ENCODE measurements at places on chromosomes 5 and 9. TPM values are rescaled to one million over a fixed set of nuclear protein-coding genes. Genes with fewer than 3 reads are reported as not detected.

The GFI1B gene
- not detected for total RNA-seq

The ALDOB gene
- 0.26 TPM for total RNA-seq

The TAF11L10 gene
- not detected for total RNA-seq

The ABCA1 gene
- 8.2 TPM for total RNA-seq

The INSL6 gene
- total RNA-seq = not detected

The DIRAS2 gene
- not detected for total RNA-seq

The BTNL8 gene
- total RNA-seq = not detected

The TSLP gene
- total RNA-seq = 0.42 TPM

- no peak for DNase-seq
Observed at GRCh38 chr5:169635936-169636335, 1.1 kb upstream of the DOCK2 start.

GRCh38 chr5:127216898-127217675 is 73.5 kb upstream of the MEGF10 start:
- no peak for DNase-seq

DNA sequence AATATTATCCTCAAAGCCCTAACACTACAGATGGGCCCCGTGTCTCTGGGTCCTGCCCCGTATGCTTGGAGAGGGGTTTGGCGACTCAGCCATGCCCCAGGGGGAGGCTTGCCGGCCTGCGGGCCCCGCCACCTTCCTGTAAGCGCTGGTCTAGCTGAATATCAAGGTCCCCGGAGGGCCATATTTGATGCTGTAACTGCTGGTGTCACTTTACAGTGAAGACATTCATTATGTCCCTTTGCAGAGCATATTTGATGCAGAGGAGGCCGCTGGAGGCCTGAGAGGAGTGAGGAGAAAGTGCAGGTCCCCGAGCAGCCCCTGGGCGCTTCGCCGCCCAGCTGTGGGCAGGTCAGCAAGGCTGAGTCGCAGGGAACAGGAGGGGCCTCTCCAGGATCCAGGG is 16.8 kb downstream of the IRX4 start:
- no peak for DNase-seq

DNA sequence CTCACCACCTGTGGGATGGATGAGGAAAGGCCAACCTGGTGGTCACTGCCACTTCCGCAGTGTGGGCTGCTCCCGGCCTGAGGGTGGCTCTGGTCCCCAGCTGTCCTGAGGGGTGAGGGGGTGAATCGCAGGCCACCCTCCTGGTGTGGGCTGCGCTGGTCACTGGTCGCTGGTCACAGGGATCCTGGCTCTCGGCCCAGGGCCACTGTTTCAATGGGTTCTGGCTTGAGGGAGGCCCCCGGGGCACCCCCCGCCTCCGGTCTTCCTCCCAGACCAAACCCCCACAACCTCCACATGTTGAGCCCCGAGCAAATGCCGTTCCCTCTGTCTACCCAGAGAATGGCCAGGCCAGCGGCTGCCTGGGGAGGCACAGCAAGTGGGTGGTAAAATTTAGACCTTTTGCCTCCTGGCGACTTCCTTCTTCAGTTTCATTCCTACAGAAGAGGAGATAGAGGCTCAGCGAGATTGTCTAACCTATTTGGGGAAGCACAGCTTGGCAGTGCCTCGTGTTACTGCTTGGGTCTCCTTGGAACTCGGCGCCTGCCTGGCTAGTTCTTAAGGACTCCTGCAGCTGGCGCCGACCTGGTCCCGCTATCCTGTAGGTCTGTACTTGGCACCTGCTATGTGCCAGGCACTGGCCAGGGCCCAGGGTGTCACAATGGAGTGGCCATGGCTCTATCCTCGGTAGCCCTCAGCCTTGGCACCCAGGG is 48.2 kb downstream of the RXRA start:
- DNase-seq = peak; percentile 84

DNA sequence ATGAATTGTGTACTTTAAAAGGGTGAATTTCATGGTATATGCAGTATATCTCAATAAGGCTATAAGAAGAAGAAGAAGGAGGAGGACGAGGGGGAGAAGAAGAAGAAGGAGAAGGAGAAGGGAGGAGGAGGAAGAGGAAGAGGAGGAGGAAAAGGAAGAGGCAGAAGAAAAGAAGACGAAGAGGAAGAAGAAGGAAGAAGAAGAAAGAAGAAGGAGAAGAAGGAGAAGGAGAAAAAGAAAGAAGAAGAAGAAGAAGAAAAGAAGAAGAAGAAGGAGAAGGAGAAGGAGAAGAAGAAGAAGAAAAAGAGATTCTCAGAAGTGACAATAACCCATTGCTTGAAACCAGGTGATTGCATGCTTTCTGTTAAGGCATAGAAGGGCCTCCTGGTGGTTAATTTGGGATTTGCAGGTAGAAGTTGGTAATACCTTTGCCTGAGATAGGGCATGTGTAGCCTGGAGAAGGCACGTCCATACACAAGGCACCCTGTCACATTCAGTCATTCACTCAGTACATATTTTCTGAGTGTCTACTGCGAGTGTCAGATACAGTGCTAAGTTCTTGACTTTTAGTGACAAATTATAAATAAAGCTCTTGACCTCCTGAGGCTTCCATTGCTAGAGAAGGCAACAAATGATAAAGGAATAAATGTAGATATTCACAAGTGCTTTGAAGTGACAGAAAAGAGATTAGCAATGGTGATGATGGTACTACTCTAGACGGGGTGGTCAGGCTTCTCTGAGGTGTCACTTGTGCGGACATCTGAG is 231.3 kb downstream of the NPR3 start:
- no peak for DNase-seq

DNA sequence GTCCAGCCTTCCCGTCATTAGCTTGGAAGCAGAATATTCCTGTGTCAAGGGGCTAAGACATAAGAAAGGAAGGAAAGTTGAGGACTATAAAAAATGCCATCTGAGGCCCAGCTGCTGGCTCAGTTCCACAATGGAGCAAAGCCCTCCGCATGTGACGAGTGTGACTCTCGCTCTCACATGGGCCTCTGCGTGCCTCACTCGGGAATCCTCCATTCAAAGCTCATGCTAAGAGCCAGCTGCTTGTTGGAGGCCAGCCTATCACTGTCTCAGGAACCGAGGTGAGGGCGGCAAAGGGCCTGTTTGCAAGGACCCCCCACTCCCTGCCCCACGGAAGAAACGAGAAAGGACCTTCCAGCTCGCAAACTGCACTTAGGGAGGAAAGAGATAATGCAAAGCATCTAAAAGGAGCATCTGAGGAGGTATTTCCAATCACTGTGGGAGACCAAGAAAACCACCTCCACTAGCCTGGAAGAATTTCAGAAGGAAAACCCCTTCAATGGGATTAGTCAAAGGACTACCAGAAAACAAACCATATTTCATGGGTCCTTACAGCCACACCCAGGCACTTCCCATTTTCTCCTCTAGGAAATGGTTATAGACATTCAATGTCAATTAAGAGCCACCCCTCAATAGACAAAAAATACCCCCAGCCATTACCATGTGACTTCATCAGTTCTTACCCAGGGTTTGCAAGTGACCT is 95.3 kb downstream of the PRRT1B start:
- DNase-seq = no peak

DNA sequence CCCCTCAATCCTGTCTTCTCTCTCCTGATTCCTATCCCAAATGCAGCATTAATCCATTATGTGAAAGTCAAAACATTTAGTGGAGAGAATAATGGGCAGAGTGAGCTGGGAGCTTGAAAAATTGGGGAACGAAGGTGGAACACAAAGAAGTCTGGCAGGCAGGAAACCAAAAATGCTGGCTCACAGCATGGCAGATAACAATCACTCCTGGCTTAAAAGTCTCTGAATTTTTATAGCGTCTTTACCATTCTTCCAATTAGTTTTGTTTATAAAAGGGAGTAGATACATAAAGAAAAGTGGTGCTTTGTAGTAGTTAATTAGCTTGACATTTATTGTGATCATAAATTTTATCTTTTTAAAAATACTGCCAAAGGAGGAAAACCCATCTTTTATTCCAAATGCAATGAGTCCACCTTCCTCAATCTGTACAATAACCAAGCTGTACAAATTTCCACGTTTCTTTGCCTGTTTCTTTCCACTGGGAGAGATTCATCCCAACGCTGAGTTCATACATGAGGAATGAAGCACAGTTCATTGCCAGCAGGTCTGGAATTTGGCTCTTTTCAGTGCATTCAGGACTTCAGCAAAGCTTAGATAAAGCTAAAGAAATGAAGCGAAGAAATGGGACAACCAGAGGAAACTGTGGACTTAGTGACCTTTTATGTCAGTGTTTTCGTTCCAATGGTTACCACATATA is 174.7 kb downstream of the HMHB1 start:
- DNase-seq = no peak

DNA sequence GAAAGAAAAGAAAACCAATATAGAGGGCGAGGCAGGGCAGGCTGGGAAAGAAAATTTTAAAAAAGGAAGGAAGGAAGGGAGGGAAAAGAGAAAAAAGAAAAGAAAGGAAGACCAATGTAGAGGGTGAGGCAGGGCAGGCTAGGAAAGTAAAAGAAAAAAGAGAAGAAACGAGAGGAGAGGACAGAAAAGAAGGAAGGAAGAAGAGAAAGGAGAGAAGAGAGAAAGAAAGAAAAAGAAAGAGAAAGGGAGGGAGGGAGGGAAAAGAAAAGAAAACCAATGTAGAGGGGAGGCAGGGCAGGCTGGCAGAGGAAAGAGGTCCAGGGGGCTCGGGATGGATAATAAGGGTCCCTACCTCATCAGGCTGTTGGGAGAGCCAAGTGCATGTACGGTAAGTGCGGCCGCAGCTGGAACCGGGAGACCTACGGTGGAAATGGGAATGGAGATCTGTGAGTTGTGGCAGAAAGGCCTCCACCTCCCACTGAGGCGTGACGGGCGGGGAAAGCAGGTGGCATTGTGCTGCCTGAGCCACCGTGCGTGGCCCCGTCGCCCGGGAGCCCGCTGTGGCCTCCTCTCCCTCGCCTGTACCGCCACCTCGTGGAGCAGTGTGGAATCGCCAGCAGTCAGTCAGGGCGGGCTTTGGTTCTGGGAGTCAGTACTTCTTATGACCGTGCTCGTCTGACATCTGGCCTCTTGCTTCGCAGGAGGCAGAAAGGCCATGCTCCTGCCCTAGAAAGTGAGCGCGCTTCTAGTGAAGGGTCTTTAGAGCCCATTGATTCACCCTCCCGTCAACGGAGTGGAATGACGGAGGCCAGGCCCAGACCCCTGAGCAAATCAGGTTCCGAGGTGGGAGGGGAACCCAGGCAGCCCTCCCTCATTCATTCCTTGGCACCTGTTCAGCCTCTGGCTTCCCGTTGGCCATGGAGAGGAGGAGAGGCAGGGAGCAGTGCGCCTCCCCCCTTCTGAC is 10.4 kb upstream of the NHP2 start:
- DNase-seq = peak; percentile 91

DNA sequence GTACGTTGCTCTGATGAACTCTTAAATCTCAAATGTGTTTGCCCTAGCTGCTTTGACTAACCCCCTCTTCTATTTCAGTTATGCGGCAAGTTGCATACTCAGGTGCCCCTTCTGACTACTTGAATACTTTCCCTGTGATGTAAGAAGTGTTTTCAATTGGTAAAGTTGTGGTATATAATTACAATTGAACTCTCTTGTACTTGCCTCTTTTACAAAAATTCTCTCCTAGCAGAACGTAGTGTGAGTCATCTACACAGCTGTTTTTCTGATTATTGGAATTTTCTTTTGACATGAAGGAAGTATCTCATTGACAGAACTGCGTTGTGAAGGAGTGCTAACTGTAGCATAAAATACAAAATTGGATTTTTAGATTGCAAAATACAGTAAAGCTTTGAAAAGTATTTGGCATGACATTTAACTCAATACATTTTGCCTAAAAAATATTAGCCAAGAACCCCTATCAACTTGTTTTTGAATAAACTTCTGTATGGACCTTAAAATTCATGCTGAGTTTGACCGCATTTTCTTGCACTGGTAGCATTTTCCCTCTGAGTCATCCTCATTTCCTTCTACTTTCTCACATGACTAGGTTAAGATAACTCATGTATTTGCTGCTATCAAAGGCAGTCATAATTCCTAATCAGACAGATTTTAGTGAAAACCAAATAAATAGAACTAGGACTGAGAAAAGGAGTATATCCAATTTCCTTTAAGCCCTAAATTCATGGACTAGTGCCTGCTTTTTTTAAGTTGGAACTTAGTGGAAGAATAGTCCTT is 6.3 kb downstream of the CRHBP start:
- no peak for DNase-seq

DNA sequence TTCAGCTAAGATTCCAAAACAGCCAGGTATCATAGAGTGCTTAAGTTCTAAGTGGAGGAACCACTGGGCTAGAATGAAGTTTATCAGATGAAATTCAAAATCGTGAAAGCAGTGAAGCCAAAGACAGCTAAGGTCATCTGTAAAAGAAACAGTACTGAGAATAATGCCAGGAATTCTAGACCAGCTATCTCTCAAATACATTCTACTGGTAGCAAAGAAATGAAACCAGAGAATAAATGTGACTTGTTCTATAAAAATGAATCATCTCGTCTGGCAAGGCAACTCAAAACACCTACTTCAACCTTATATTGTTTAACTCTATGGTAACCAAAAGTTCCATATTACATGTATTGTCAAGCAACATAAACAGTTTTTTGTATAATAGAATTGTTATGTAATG is 51.3 kb upstream of the RGMB start:
- DNase-seq = no peak

GRCh38 chr5:158634714-158635113 is 465.0 kb downstream of the EBF1 start:
- DNase-seq = peak; percentile 15

DNA sequence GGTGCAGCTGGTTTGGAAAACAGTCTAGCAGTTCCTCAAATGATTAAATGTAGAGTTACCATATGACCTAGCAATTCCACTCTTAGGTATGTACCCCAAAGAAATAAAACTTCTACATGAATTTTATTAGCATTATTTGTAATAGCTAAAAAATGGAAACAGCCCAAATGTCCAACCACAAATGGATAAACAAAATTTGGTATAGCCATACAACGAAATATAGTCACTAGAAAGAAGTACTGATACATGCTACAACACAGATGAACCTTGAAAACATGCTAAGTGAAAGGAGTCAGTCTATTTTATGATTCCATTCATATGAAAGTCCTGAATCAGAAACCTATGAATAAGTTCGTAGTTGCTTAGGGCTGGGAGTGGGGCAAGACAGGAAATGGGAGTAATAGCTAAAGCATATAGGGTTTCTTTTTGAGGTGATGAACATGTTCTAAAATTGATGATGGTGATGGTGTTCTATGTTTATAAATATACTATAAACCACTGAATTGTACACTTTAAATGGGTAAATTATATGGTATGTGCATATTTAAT is 6.3 kb downstream of the GDF9 start:
- no peak for DNase-seq

DNA sequence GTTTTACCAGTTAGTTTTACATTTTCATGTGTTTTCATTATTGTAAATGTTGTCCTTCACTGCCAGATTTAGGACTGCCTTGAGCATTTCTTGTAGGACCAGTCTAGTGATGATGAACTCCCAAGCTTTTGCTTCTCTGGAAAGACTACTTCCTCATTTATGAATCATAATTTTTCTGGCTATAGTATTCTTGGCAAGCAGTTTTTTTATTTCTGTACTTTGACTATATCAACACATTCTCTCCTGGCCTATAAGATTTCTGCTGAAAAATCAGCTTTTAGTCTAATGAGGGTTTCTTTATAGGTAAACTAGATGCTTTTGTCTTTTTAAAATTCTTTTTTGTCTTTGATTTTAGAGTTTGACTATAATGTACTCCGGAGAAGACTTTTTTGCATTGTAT is 256.8 kb upstream of the GRAMD2B start:
- DNase-seq = no peak

Measured in psoas muscle (tissue), 8 donors.